ENCODE measurements at places on chromosomes 6 and 20. TPM values are rescaled to one million over a fixed set of nuclear protein-coding genes. Genes with fewer than 3 reads are reported as not detected.

Gene COL12A1
- total RNA-seq = 11.1 TPM

Gene CDSN
- not detected for total RNA-seq

Gene SLC2A10
- total RNA-seq = 13.3 TPM

Gene RUNX2
- total RNA-seq = not detected

Gene GPSM3
- total RNA-seq = 3.8 TPM

Gene TCP11
- under 0.01 TPM for total RNA-seq

Gene RHAG
- total RNA-seq = not detected

Gene LGSN
- total RNA-seq = not detected

Gene TNXB
- under 0.01 TPM for total RNA-seq

Gene RAET1L
- not detected for total RNA-seq

Gene ADTRP
- total RNA-seq = 5.3 TPM

Gene APCDD1L
- 6.5 TPM for total RNA-seq

Gene HNF4A
- not detected for total RNA-seq

Gene DDX43
- total RNA-seq = 0.65 TPM

Gene HSPA1A
- 61.9 TPM for total RNA-seq

Gene TMEM244
- total RNA-seq = not detected

Gene HLA-DQA2
- not detected for total RNA-seq

Gene AGPAT4
- total RNA-seq = 7.5 TPM

Gene DEFB119
- total RNA-seq = not detected

Gene RIPPLY2
- not detected for total RNA-seq

Gene COL9A1
- not detected for total RNA-seq

Gene C20orf96
- 1.6 TPM for total RNA-seq

Gene TCP1
- 426 TPM for total RNA-seq

Gene MCM9
- total RNA-seq = 10.7 TPM

Gene TRAPPC3L
- under 0.01 TPM for total RNA-seq

Gene OLIG3
- total RNA-seq = not detected

Gene RIMS1
- 0.32 TPM for total RNA-seq

Gene COL21A1
- total RNA-seq = 1.8 TPM

Gene LHFPL5
- not detected for total RNA-seq

Gene ELOVL2
- total RNA-seq = not detected

Gene NHSL1
- 22.7 TPM for total RNA-seq

Gene SLC35D3
- under 0.01 TPM for total RNA-seq

Gene CTAGE9
- not detected for total RNA-seq

Gene GJA10
- not detected for total RNA-seq

Gene CLVS2
- total RNA-seq = not detected

Gene CPNE5
- total RNA-seq = 4.6 TPM

Gene SLC17A2
- total RNA-seq = not detected

Gene SLC35F1
- total RNA-seq = under 0.01 TPM

Gene LPA
- not detected for total RNA-seq

Gene TMEM151B
- total RNA-seq = under 0.01 TPM

Gene IP6K3
- not detected for total RNA-seq

Data from epithelial cell of umbilical artery (primary cell).